ENCODE measurements at places on chromosomes 2 and 18.
A peak's percentile ranks its signal among the peaks of the same experiment; 100 is the strongest.

- no peak for DNase-seq
Observed at GRCh38 chr2:32212295-32212694, 46.6 kb downstream of the SLC30A6 start.

DNA sequence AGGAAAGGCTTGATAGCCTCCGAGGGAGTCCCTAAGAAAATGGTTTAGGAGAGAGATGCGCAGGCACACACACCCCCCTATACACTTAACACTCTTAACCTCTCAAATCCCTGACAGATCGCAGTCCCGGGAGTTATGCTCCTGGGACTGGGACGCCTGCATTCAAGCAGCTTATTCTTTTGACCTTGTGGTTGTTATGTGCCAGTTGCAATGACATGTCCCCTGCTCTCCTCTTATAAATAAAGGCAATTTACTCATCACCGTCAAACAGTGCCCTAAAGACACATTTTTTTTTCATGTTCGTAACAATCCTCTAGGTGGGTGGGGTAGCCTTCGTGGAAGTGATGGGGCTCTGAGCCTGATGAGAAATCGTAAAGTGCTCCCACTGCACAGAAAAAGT lies 162.2 kb downstream of the LRRC30 start:
- DNase-seq = no peak

DNA sequence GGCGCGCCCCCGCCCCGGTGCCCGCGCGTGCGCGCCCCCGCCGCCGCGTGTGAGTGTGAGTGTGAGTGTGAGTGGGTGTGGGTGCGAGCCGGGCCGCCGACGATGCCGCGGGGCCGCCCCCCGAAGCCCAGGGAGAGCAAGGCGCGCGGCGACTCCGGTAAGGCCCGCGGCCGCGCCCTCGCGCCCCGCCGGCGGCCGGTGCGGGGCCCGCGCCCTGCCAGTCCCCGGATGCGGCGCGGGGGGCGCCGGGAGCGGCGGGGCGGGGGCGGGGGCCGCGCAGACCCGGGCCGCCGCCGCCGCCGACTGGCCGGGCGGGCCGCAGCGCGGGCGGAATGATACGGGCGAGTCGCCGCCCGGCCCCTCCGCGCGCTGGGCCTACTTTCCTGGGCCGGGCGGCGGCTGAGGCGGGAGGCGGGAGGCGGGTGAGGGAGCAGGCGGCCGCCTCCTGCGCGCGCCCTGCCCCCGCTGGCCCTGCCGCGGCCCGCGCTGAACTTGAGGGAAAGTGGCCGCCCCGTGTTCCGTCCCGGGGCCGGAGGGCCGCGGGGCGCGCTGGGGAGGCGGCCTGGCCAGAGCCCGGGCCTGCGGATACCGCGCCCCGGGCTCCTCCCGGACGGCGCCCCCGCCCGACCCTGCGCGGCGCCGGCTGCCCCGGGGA lies at the start of gene ZNF236:
Gene ZNF236 (plus strand): TSS at position 52 of the 655 bp plus-strand sequence. CDS start 51 bp downstream, at position 103.
- DNase-seq = peak; percentile 78

DNA sequence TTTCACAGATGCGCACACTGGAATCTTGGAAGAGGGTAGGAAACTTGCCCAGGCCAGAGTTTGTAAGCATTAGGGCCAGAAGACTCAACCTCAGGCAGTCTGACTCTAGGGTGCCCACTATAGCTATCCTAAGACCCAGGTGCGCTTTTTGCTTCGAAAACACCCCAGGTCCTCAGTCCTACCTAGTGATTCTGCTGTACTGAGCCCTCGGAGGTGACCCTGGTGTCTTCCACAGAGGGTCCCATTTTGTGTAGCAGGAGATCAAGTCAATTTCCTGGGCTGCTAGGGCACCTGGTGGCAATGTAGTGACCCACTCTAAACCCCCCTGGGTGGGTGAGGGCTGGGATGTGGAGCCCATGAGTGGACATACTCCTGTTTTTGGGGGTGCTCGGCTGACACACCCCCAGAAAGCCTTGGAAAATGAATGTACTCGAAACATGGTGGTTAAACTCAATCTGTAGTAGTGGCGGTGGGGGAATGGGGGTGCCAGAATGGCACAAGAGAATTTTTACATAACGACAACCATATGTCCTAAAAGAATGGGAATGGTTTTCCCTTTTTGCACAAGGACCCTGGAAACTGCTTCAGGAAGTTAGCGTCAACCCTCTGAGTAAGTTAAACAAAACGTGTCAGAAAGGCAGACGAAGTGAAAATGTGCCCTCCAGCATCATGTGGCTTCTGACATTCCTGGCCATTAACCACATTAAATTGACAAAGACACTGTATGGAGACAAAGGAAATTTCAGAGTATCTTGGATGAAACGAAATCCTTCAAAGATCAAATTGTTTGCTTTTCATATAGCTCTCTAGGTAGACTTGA lies 218.0 kb upstream of the COPS8 start:
- no peak for DNase-seq

DNA sequence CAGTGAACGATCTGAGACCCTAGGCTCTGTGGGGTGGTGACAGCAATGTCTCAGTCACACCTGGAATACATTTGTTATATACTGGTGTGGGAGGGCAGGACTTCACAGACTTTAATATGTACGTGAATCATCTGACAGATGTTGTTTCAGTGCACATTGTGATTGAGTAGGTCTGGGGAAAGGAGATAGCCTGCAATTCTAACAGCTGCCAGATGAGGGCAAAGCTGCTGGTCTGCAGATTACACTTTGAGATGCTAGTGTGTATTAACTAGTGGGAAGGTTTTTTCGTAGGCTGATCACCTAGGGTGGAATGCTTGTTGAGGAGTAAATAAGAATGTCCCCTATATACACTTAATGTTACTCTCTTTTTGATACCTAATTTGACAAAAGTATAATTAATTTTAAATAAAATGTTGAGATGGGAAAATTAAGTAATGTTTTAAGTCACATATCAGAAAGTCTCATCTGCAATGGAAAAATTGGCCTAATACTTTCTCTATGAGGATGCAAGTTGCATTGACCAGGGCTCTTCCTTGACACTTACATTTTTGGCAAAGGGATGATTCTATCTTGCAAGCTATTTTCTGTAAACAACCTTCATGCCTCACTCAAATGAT lies 496.9 kb upstream of the HNMT start:
- no peak for DNase-seq
